ENCODE measurements at places on chromosomes 2 and 18.
A peak's percentile ranks its signal among the peaks of the same experiment; 100 is the strongest.

GRCh38 chr18:32980896-32981295 is 208.1 kb upstream of the KLHL14 start:
- DNase-seq, result no peak

GRCh38 chr18:13289481-13290205 is 71.1 kb downstream of the LDLRAD4 start:
- no peak for DNase-seq

- DNase-seq, result no peak
These were observed 301.9 kb upstream of the MYT1L start for GRCh38 chr2:2633017-2633416.

- DNase-seq, result no peak
These were observed at the start of gene CAVIN2 for GRCh38 chr2:191846515-191847476. Gene CAVIN2 (minus strand): TSS chr2:191847088. CDS start chr2:191846925, 163 bp downstream.

GRCh38 chr2:25740810-25741381 is 67.5 kb upstream of the DTNB start:
- no peak for DNase-seq

- no peak for DNase-seq
These were observed 99.2 kb upstream of the LHCGR start for GRCh38 chr2:48854681-48855080.

- DNase-seq, result no peak
These were observed 202.1 kb upstream of the KYNU start for GRCh38 chr2:142675398-142675797.

DNA sequence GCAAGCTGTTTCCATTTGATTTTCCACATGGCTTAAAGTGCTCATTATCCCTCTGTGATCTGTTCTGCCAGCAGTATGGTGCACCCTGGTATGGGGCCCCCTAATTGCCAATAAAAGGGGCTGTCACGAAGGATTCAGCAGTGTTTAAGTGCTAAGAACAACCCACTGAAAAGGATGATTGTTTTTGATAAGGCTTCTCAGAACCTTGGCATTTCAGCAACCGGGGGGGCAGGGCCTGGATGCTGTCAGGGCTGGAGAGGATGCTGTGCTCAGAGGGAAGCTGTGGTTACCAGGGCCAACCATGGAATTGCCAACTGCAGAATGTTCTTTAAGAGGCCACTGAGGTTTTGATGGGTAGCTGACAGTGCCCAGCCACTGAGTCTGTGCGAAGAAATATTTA is 117.8 kb downstream of the CTIF start:
- DNase-seq, result no peak

DNA sequence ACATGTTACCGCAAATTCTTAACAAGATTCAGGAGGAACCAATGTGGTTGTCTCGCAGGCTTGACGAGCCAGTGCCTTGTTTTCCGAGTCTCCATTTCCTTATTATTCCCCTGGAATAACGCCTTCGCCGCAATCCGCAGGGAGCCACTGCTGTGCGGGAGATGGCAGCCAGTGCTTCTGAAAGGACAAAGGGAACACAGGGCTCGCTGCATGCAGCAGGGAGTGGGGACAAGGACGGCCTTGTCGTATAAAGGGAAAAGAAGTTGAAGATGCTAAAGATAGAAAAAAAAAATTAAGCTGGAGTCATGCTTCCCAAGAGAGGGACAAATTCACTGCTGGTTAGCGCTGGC is 221.4 kb downstream of the NDUFA10 start:
- DNase-seq, result no peak

GRCh38 chr2:234678711-234679110 is 181.8 kb upstream of the ARL4C start:
- no peak for DNase-seq

DNA sequence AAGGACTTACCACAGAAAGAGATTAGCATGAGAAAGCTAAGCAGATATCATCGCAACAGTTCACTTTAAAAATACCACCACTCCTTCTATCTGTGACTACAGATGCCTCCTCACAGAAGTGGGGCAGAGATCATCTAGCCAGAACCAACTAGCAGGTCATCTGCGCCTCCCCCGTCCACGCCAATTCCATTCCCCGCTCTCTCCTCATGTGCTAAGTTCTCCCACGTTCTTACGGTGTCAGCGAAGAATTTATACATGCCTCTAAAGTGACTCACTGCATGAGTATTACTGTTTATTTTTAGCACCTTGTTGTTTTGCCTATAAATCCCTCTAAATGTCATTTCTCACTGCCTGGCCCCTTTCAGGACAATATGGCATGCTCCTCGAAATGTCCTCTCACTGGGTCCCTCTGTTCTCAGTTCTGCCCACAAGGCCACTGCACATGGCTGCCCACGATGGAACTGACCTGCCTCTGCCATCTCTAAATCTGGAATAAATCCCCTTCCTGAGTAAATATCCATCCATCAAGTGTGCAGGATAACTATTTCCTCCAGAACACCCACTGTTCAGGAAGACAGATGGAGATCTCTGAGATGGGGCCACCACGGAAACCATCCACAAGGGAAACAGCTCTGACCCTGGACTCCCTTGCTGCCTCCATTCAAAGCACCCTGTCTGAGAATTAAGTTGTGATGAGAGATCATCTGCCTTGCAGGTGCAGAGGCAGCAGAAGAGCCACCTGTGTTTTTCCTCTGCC is 137.7 kb downstream of the IRS1 start:
- no peak for DNase-seq

DNA sequence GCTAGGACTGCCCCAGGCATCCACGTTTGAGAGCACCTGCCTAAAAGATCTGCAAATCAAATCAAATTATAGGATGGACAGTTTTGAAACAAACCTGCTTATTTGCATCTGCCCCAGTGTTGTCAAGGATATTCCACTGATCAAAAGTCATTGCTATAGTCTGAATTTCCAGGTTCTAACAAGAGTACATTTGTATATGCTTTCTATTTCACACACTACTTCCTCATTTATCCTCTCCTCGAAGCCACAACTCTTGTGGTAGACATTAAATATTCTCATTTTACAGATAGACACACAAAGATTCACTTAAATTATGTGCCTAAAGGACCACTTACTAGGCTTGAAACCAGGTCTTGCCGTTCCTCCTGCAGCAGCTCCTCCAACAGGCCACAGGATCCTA is 11.9 kb upstream of the TET3 start:
- no peak for DNase-seq

DNA sequence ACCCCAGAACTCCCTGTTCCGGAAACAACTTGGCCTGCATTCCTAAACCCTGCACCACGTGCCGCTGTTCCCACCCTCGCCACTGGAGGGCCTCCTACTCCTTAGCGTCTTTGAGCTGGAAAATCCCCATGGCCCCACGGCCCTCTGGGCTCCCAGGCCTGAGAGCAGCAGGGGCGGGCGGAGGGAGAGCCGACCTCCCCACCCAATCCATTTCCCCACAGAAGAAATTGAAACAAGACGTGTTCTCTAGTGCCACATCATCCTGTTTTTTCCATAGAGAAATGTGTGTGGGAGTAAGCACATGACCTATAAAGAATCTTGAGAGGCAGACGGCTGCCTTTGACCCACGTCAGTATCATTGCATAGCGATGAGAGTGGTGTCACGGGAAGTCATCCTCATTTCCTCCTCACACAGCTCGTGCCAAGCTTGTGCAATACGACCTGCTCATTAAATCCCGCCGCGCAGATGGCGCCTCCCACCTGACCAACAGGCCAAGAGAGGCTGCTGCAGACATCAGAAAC is 79.2 kb downstream of the LAMA1 start:
- DNase-seq, result no peak

DNA sequence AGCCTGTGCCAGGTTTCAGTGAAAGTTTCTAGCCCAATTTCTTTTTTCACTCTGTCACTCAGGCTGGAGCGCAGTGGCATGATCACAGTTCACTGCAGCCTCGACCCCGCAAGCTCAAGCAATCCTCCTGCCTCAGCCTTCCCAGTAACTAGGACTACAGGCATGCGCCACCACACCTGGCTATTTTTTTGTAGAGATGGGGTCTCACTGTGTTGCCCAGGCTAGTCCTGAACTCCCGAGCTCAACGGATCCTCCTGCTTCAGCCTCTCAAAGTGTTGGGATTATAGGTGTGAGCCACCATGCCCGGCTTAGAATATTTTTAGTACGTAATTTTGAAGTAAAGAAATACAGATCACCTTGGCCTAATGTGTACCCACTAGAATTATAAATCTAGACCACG is 87.1 kb downstream of the GORASP2 start:
- no peak for DNase-seq

DNA sequence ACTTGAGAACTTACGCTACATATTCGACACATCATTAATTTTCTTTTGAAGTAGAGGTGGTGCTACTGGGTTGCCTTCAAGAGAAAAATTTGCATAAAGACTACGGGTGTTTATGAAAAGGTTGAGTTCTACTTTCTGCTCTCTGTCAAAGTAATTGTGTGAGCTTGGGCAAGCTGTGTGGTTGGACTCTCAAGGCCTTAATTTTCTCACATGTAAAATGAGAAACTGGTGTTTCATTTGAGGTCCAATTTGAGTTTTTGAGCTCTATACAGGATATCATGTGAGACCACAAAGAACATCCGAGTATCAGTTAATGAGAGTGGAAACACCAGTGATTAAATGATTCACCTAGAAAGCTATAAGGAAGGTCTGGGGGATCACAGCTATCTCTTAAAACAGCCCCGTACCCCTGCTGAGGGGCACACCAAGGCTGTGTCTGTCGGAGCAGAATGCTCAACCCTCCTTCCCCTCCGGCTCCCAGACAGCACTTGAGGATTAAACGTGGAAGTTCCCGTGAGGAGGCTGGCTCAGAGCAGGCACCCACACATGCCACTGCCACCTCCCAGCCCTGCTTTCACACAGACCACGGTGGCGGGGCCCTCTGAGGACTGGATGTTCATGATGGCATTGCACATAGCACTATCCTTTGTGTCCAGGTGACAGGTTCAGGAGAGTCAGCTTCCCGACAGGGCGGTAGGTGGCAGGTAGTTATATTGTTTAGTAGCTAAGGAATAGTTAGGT is 191.8 kb downstream of the RNF144A start:
- DNase-seq, result no peak

DNA sequence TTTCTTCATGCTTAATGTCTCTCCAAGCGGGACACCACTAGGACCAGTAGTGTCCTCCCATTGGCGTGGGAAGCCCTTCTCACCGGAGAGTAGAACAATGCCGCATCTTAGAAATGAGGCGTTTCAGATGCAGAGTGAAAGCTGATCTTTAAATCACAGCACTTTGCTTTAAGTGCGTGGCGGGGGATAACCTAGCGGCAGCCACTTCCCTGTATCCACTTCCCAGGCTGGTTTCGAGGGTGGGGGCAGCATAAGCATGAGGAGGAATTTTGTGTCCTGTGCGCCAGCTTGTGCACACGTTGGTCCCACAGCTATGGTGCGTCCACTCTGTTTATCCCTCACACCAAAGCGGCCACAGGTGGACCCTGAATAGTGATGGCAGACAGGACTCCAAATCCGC is 63.1 kb downstream of the MBP start:
- no peak for DNase-seq

- no peak for DNase-seq
These were observed 142.3 kb upstream of the ITGA6 start for GRCh38 chr2:172285010-172285621.

GRCh38 chr18:62660691-62661090 is 54.6 kb upstream of the PHLPP1 start:
- DNase-seq, result no peak

- DNase-seq, result no peak
These were observed 281.1 kb downstream of the SLC4A3 start for GRCh38 chr2:219908538-219908937.

- DNase-seq, result peak; percentile 72
These were observed 43.1 kb downstream of the INPP4A start for GRCh38 chr2:98487806-98488189.

GRCh38 chr2:230312638-230313037 is 14.4 kb upstream of the SP140L start:
- no peak for DNase-seq

GRCh38 chr18:29459972-29460371 is 1283.0 kb upstream of the CDH2 start:
- DNase-seq, result no peak

- DNase-seq, result no peak
These were observed 37.5 kb downstream of the NR4A2 start for GRCh38 chr2:156294945-156295580.

GRCh38 chr18:55323051-55323994 is 264.7 kb downstream of the TCF4 start:
- DNase-seq, result no peak

DNA sequence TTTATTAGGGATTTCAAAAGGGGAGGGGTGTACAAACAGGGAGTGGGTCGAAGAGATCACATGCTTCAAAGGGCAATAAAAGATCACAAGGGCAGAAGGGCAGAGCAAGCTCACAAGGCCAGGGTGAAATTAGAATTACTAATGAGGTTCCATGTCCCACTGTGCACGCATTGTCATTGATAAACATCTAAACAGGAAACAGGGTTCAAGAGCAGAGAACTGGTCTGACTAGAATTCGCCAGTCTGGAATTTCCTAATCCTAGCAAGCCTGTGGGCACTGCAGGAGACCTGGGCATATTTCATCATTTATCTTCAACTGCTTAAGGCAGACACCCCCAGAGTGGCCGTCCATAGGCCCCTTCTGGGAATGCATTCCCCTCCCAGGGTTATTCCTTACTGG is 408.2 kb downstream of the ZNF804A start:
- no peak for DNase-seq

GRCh38 chr2:203646266-203646864 is 60.1 kb upstream of the CD28 start:
- DNase-seq, result no peak

DNA sequence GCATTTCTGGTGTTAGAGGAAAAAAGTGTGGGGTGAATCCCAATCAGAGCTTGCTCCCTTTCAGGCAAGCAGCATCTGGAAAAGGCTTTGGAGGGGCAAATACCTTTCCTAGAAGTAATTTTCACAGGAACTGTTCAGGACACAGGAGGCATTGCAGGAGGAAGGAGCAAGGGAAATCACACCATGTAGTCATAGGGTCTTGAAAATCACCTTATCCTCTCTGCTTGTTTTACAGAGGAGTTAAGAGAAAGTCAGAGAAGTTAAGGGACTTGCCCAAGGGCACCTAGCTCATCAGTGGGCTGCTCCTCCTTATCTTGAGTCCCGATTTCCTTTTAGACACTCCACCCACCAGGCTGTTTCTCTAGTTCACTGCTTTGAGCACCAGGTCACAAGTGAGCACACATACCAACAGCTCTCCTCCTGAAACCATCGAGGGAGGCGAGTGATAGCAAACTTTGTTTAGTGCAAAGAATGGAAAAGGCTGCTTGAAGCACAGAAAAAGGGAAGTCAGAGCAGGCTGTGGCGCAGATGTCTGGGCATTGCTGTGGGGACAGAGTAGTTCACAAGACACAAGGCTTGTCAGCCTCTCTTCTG is 89.2 kb upstream of the CXCR4 start:
- DNase-seq, result no peak

DNA sequence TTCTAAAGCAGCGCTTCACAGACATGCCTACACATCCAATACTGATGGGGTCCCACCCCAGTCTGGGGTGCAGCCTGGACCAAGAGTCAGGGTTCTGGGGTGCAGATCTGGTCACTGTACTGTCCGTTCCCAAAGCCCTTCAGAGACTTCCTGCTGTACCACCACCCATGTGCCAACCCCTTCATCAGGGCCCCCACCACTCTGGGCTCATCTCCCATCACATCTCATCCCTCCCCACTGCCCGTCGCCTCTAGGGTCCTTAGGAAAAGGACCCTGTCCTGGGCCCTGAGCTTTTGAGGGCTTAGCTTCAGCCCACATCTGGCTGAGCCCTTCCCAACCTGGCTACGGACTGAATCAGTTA is 37.9 kb upstream of the ID2 start:
- DNase-seq, result no peak
